ENCODE measurements at places on chromosomes 1 and 21.

DNA sequence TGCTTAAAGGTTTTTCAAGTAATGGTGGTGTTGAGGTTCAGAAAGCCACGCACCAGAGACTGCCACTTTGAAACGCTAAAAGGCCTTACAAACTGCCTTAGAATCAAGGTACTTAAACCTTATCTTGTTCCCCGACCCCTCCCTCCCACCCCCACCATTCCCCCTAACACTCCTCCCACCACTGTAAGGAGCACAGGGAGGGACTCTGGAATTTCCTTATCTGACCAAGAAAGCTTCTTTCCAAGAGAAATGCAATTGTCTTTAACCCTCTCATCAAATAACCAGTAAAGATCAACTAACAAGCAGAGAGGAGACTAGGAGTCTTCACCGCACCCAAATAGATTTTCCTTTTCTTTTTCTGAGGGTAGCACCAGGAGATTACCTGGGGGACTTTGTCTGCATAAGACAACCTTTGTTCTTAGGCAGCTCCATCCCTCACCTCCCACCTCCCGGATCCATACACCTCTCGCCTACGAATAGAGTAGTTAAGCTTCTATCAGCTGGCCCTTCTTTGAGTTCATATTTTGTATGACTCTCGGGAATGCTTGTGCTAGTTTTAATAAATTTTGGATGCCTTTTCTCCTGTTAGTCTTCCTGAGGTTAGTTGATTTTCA is 137.7 kb upstream of the ADGRL2 start:
- no peak for DNase-seq

DNA sequence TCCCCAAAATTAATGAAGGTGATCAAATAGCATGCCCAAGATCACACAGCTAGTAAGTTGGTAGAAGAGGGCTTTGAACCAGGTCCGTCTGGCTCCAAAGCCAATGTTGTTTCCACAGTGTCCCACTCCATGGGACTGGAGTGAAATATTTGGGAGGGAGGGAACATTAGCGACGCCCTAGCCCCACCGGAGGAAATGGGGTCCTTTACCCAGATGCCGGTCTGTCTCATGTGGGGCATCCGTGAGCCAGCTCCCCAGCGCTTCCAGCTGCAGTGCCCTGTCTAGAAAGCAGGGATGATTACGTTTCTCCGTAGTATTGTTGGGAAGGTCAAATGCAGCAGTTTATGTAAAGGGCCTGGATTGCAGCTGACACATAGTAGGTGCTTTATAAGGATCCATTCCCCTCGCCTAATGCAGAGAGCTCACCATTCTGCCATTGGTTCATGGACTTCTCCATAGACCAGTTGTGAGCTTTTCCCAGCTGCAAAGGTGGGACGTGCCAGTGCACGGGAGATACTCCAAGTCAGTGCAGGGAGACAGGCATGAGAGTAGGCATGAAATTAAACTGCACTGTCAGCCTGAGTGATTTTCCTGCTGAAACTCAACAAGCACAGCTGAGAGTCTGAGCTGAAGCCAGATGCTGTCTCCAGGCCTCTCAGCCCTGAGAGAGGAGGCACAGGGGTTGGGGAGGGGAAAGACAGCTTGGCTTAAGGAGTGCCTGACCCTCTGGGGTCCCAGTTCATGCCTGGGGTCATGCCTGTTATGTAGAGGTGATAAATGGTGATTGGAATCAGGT is 24.7 kb downstream of the QSOX1 start:
- no peak for DNase-seq

GRCh38 chr1:154664331-154665002 is 56.5 kb upstream of the ADAR start:
- DNase-seq = no peak

DNA sequence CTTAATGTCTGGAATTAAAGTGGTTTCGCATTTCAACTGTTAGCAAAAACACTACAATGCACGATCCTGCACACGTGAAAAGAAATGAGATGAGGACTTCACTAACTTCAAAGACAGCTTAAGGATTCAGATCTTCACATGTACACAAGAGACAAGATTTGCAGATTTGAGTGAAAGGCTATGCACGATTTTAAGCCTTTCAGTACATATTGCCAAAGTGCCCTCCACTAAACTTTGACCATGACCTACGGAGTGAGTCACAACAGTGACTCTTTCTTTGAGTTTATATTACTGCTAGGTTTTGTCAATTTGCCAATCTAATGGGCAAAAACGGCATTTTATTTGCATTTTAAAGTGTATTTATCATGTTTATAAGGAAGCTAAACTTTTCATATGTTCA is 41.2 kb upstream of the CR1L start:
- no peak for DNase-seq

DNA sequence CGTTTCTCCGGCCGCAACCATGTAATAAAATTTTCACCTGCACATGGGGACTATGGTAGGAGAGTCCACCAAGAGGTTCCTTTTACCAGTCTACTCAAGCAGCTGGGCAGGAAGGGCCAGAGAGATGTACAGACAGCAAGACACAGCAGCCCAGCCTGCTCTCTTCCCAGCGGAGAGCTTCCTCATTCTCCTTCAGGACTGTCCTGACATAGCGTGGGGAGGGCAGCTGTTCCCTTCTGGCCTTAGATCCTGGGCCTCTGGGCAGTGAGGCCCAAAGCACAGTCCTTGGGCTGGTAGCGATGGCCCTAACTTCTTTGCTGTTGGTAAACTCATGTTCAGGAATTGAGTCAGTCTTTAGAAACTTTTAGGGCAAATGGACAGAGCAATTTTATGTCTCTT is 89.1 kb downstream of the BCAR3 start:
- DNase-seq = no peak

GRCh38 chr1:21247892-21248715 is 42.2 kb downstream of the ECE1 start:
- DNase-seq = no peak

DNA sequence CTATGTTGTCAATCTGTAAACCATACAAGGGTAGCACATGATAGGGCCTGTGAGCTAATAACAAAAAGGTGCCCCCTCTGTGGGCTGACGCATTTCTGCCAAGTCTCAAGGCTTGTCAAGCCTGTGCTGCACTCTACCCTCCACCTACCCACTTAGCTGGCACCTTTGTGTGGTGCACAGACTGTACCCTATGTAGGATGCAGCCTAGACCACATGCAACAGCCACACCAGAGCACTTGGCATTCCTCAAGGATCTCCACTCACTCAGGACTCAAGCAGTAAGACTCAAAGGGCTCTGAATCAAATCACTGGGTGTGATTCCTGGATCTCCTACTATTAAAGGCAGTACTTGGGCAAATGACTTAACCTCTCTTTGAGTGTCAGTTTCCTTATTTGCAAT is 133.5 kb downstream of the BEND5 start:
- DNase-seq = no peak

DNA sequence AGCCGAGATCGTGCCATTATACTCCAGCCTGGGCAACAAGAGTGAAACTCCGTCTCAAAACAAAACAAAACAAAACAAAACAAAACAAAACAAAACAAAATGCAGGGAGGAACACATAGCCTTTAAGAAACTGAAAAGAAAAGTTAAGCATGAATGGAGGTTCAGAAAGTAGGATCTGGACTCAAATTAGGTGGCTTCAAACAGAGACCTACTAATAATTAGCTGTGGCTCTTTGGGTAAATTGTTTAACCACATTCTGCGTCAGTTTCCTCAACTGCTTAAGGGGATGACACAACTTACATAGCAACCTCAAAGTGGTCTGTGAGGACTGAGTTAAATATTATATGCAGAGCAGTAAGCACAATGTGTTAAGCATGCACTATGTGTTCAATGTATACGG is 458.2 kb downstream of the ADGRL2 start:
- DNase-seq = no peak

All from epithelial cell of prostate (primary cell).